ENCODE measurements at places on chromosomes 16 and 17.

DNA sequence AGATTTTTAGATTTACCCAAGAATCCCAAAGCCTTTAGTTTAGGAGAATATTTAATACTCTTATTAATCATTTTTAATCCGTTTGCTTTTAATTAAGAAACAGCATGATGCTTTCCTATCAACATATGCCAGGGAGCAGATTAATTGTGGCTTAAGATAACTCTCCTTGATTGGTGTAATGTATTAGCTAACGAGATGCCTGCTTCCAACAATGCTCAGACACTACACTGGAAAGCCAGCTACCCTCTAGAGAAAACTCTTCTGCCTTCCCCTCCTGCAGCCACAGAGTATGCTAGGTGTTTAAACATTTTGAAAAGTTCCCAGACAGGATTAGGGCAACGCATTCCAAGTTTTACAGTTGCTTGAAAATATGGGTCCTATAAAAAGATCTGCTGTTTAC, 142.2 kb downstream of the AATF start:
- DNase-seq: no peak

DNA sequence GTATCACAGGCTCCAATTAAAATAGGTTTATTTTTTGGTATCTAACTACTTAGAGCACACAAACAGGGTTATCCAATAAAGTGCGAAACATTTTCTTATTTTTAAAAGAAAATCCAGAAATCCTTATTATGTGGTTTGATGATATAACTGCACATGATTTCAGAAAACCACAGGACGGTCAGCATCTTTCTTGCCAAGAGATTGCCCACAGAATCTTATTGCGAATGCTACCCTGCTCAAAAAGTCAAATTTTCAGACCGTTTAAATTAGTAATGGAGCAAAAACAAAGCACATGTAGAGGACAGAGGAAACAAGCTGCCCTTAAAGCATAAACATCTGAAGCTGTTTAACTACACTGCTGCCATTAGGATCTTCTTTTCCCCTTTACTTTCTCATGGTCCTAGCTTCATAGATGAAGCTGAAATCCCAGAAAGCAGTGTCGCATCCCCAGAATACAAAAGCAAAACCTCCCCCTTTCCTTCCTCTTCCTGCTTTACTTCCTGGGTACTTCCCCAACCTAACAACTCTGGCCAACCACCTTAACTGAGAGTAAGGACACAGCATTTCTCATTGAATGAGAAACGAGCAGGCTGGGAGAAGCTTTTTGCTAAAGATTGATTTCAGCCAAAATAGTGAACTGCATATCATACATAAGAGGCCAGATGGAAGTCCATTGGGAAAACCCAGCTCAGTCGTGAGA, 43.7 kb downstream of the CMTM4 start:
- no peak for DNase-seq

DNA sequence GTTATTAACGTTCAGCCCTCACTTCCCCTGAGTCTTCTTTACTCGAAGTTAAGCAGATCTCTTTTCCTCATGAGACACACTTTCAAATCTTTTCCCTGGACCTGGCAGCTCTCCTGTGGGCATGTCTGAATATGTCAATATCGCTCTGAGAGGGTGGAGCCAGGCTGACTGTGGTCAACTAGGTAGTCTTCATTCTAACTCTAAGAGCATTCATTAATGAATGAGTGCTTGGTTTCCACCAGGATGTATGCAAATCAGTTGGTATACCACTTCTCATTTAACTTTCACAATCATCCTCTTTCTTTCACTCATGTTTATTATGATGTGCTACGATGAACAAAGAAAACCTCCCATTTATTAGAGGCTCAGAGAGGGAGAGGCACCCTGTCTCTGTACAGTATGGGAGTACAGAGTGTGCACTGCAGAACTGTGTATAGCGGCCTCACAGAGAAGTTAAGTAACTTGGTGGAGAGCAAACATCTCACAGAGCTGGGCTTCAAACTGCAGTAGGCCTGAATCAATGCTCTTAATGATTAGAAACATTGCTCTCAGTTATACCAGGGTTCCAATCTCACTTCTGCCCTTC, 39.9 kb downstream of the OTOA start:
- DNase-seq: no peak

- DNase-seq: no peak
These were observed 1.4 kb upstream of the CA7 start for GRCh38 chr16:66842765-66843164.

DNA sequence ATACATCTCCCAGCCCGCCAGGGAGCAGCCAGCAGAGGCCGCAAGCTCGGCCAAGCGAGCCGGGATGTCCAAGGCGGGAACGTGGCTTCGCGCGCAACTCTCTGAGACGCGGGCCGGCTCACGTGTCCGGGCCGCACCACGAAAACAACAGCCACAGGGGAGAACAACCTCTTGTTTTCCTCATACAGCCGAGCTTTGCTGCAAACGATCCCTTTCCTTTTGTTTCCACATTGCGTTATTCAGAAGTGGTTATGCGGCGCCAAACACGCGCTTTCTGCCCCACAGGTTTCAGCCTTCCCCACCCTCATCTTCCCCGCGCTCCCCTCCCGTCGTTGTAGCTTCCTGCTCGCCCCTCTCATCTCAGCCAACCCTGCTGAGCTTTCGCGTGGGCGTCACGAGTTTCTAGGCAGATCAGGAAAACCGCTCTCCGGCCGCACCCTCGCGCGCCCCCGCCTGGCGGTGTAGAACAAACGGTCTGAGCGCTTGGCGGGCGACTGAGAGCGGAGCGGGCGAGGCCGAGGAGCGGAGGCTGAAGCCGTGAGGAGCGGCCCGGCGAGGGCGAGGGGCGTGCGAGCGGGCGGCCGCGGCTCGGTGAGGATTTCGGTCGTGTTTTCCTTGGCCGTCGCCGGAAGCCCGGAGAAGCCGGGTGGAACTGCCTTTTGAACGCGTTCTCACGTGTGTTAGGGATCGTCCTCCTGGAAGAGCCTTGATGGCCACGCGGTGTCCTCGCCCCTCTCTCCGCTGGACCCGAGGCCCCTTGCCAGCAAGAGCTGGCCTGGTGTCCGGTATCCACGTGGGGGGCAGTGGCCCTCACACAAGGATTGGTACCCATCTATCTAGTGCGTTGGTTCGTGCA, 6.6 kb upstream of the SMARCD2 start:
- peak; percentile 53 for DNase-seq
